ENCODE measurements at places on chromosomes 3 and 15.

- no peak for DNase-seq
These were observed 95.4 kb upstream of the CCDC80 start for GRCh38 chr3:112736386-112736785.

- DNase-seq: no peak
These were observed 4.5 kb upstream of the MGA start for GRCh38 chr15:41655716-41656115.

DNA sequence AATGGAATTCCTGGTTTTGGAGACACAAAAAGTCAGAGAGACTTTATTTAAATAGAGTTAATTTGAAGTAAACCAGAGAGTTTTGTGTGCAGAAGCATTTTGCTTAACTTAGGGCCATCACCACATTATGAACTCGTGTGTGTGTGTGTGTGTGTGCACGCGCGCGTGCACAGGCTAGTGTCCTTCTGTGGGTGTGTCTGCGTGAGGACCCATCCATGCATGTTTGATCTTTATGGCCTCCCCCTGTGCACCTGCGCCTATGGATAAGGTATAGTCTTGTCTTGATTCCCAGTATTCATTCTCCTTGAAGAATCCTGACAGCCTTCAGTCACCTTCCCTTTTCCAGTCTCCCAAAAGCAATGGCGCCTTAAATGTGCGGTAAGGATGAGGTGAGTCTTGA lies 26.0 kb downstream of the MUC20 start:
- no peak for DNase-seq

GRCh38 chr15:96893159-96893906 lies 562.8 kb downstream of the NR2F2 start:
- DNase-seq: peak; percentile 5

- DNase-seq: peak; percentile 38
These were observed 25.4 kb downstream of the ISG20 start for GRCh38 chr15:88664151-88664778.
